ENCODE measurements at places on chromosomes 1 and 21.

DNA sequence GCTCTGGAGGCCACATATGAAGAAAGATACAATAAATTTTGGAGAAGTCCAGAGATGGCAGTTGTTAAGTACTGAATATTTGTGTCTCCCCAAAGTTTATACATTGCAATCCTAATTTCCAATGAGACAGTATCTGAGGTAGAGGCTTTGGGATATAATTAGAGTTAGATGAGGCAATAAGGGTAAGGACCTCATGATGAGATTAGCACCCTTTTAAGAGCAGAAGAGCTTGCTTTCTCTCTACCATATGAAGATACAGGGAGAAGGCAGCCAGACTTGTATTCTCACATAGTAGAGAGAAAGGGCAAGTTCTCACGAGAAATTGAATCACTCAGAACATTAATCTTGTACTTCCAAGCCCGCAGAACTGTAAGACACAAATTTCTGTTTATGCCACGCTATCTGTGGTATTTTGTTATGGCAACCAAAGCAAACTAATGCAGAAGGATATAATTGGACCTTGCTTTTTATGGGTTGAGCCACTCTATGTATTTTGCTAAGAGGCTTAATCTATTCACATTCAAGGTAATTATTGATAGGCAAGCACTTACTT is 430.1 kb downstream of the KCNT2 start:
- DNase-seq: no peak

DNA sequence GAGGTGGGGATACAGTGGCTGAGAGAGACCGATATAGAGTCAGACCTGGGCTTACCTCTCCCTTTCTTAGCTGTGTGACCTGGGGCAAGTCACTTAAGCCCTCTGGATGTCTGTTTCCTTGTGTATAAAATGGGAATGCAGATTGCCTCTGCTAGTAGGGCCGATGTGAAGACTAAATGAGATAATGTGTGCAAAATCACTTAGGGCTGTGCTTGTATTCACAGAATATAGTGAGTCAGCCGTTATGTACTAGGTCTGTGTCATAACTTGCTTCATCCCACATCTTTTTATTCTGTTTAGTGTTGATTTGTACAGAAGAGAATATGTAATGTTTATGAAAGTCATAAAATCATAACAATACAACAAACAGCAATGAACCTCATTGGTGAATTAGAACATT is 56.0 kb downstream of the PTPRU start:
- no peak for DNase-seq

GRCh38 chr1:241086686-241087085 is 270.3 kb downstream of the RGS7 start:
- no peak for DNase-seq

- DNase-seq: no peak
Observed at GRCh38 chr1:221274373-221274772, 395.1 kb downstream of the HLX start.

DNA sequence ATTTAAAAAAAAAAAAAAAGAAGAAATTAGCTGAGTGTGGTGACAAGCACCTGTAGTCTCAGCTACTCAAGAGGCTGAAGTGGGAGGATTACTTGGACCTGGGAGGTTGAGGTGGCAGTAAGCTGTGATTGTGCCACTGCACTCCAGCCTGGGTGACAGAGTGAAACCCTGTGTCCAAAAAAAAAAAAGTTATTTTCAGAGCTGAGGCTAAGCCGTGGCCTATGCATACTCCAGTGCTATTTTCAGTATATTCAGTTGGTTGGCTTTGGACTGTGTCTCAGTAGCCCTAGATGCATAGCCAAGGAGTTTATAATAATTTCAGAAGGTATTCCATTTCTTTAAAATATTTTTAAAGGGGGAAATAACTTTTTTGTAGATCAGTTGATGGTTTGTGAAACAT is 140.5 kb upstream of the L1TD1 start:
- no peak for DNase-seq

DNA sequence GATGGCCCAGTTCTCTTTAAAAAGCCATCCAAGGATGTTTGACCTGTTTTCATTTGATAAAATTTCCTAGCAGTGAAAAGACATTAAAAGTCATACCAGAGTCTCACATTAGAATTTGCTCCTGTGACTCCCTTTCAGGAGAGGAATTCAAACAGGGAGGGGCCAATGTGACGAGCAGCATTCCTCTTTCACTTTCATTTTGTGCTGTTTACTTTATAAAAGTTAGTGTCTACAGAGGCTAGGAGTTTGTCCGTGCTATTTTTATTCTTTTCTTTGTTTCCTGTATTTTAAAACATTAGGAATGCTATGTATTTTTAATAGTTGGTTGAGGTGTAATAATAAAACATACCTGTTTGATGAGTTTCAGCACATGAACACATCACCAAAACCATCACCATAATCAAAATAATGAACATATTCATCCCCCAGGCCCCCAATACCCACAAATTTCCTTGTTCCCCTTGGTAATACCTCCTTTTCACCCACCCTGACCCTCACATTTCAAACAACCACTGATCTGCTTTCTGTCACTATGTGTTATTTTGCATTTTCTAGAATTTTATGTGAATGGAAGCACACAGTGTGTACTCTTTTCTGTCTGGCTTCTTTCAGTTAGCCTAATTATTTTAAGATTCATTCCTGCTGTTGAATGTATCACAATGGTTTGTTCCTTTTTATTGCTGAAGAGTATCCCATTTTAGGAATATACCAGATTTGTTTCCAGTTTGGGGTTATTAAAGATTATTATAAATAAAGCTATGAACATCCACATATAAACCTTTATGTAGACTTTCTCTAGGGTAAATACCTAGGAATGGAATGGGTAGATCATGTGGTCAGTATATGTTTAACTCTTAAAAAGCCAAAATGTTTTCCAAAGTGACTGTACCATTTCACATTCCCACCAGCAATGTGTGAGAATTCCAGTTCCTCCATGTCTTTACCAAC is 129.5 kb downstream of the TENT5C start:
- no peak for DNase-seq
